ENCODE measurements at places on chromosomes 4 and X.
A peak's percentile ranks its signal among the peaks of the same experiment; 100 is the strongest.

DNA sequence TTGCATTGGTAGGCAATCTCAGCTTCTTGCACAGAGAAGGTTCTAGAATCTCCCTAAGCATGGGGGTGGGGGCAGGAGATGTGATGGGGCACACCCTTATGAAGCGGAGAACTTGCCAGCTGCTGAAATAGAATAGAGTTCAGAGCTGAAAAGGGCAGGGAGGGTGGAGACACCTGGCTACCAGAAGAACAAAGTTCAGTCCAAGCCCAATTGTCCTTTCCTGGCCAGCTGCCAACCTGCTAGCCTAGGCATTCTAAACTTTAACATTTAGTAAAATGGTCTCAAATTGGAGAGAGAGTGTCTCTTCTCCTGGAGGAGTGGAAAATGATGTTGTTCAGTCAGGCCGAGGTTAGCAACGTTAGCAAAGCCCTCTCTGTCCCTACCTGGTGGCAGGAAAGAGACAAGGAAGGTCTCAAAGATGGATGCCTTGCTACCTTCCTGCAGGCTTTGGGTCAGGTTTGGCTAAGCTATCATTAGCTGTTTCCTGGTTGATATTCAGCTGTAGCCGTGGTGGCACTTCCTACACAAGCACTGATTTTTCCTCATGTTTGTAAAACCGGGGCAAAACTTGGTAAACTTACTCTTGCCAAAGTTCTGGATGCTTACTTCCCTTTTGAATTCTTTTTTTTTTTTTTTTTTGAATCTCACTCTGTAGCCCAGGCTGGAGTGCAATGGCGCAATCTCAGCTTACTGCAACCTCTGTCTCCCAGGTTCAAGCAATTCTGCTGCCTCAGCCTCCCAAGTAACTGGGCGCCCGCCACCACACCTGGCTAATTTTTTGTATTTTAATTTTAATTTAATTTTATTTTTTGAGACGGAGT is 34.7 kb upstream of the NYX start:
- no peak overlapping the region for H3K4me3 ChIP-seq
- H3K27ac ChIP-seq = no peak overlapping the region
- H3K27me3 ChIP-seq = no peaks in the 10 kb centered on the region
- no peak for DNase-seq
- no peaks in the 10 kb centered on the region for H3K4me1 ChIP-seq

GRCh38 chr4:96063639-96064038 is 223.7 kb downstream of the PDHA2 start:
- H3K27me3 ChIP-seq = no peaks in the 10 kb centered on the region
- H3K27ac ChIP-seq = no peak overlapping the region
- no peak for DNase-seq
- no peaks in the 10 kb centered on the region for H3K36me3 ChIP-seq

- no peak overlapping the region for H3K27ac ChIP-seq
- peaks cover 16% of the 10 kb centered on the region for H3K36me3 ChIP-seq
- peaks cover 12% of the 10 kb centered on the region for H3K4me1 ChIP-seq
- DNase-seq = no peak
Observed at GRCh38 chr4:186228514-186228894, 1.2 kb downstream of the KLKB1 start.

- no peak overlapping the region for H3K27ac ChIP-seq
- no peak overlapping the region for H3K4me3 ChIP-seq
- peaks cover 4% of the 10 kb centered on the region for H3K4me1 ChIP-seq
- no peak for DNase-seq
- H3K36me3 ChIP-seq = peaks cover 16% of the 10 kb centered on the region
Observed at GRCh38 chr4:150418757-150419410, 163.1 kb upstream of the MAB21L2 start.

GRCh38 chrX:39975101-39975925 is 122.4 kb downstream of the BCOR start:
- H3K4me3 ChIP-seq = no peak overlapping the region
- peaks cover 4% of the 10 kb centered on the region for H3K36me3 ChIP-seq
- no peaks in the 10 kb centered on the region for H3K27me3 ChIP-seq
- DNase-seq = no peak
- no peak overlapping the region for H3K27ac ChIP-seq
- peaks cover 10% of the 10 kb centered on the region for H3K4me1 ChIP-seq

DNA sequence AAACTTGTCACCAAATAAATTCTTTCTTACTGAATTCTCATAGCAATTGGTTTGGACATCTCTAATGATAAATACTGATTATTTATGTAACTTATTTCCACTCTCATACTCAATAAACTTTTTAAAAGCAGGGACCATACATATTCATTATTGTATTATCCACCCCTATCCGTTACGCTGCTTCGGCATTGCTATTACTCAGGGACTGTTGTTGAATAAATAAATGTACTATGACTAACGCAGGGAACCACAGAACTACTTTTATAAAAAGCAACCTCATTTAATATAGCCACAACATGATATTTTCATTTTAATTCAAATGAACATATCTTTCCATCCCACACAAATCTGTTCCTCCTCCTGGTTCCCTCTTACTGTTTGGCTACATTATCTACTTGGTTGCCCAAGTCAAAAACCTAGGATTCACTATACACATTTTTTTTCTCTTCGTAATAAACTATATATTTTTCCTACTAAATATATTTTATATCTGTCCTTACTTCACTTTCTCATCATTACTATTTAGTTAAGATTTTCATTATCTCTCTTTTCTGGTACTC is 14.9 kb upstream of the ANKRD50 start:
- no peak overlapping the region for H3K4me3 ChIP-seq
- H3K27ac ChIP-seq = no peak overlapping the region
- no peaks in the 10 kb centered on the region for H3K36me3 ChIP-seq

- no peak overlapping the region for H3K4me3 ChIP-seq
- H3K4me1 ChIP-seq = no peaks in the 10 kb centered on the region
- DNase-seq = no peak
- no peak overlapping the region for H3K27ac ChIP-seq
- H3K36me3 ChIP-seq = no peaks in the 10 kb centered on the region
- H3K27me3 ChIP-seq = peaks cover 31% of the 10 kb centered on the region
Observed at GRCh38 chrX:151729056-151729725, 5.4 kb upstream of the CNGA2 start.

- DNase-seq = no peak
- peaks cover 6% of the 10 kb centered on the region for H3K27me3 ChIP-seq
- H3K4me1 ChIP-seq = peaks cover 30% of the 10 kb centered on the region
- H3K27ac ChIP-seq = no peak overlapping the region
- no peaks in the 10 kb centered on the region for H3K36me3 ChIP-seq
Observed at GRCh38 chrX:39725114-39725513, 372.6 kb downstream of the BCOR start.

DNA sequence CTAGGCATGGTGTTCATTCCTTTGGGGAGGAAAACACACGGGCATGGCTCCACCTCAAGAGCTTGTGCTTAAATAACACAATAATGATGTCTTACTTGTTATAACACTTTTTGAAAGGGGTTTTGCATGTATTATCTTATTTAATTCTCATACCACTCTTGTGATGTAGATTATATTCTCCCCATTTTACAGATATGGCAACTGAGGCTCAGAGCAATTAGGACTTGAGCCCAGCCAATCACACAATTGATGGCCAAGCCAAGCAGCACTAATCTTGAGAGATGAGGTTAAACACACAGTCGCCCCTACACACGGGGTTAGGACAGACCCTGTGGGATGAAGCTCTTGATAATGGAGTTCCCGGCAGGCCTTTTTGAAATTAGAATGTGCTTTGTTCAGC is 45.1 kb downstream of the BCORL1 start:
- no peak for DNase-seq
- no peaks in the 10 kb centered on the region for H3K27me3 ChIP-seq
- H3K4me3 ChIP-seq = no peak overlapping the region
- no peaks in the 10 kb centered on the region for H3K4me1 ChIP-seq
- peaks cover 41% of the 10 kb centered on the region for H3K36me3 ChIP-seq
- H3K27ac ChIP-seq = no peak overlapping the region

DNA sequence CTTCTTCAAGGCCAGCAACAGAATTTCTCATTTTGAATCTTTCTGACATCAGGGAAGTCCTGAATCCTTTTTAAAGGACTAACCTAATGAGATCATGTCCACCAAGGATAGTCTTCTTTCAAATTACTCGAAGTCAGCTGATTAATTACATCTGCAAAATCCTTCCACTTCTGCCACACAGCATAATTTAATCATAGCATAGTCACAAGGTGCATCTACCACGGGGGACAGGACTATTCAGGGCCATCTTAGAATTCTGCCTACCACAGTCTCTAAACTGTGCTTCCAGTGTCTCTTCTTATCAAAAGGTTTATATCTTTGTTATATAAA is 53.7 kb downstream of the ATP10D start:
- H3K27me3 ChIP-seq = no peaks in the 10 kb centered on the region
- H3K4me1 ChIP-seq = no peaks in the 10 kb centered on the region
- H3K36me3 ChIP-seq = peaks cover 41% of the 10 kb centered on the region
- no peak overlapping the region for H3K4me3 ChIP-seq

GRCh38 chr4:127307996-127308395 is 324.8 kb upstream of the INTU start:
- no peaks in the 10 kb centered on the region for H3K27me3 ChIP-seq
- no peak overlapping the region for H3K27ac ChIP-seq
- H3K4me1 ChIP-seq = no peaks in the 10 kb centered on the region
- no peak overlapping the region for H3K4me3 ChIP-seq
- no peak for DNase-seq
- no peaks in the 10 kb centered on the region for H3K36me3 ChIP-seq

DNA sequence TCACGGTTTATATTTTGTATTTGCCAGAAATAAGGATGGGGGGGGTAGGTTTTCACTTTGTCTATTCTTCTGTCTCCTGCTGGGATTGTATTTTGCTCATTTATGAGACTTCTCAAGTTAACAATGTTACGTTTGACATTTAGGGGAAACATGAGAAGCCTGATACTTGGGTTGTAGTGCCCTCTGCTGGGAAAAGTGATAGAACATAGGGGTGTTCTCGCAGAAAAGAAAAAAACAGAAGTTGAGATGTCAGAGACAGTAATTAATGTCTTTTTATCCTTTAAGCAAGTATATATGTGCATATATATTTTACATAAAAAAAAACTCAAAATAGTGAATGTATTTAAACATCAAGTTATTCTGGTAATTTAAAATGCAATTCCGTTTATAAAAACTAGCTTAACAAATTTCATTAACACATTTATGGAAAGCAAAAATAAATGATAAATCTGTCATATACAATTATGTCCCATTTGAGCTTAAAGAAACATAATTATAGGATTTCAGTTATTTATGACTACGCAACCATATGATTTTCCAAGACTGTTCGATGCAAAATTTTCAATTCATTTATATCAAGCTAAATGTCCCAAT is 46.0 kb upstream of the TMPRSS11F start:
- DNase-seq = peak; percentile 49
- H3K4me3 ChIP-seq = no peak overlapping the region
- H3K4me1 ChIP-seq = peaks cover 14% of the 10 kb centered on the region
- H3K27me3 ChIP-seq = no peaks in the 10 kb centered on the region
- H3K27ac ChIP-seq = no peak overlapping the region
- peaks cover 9% of the 10 kb centered on the region for H3K36me3 ChIP-seq

DNA sequence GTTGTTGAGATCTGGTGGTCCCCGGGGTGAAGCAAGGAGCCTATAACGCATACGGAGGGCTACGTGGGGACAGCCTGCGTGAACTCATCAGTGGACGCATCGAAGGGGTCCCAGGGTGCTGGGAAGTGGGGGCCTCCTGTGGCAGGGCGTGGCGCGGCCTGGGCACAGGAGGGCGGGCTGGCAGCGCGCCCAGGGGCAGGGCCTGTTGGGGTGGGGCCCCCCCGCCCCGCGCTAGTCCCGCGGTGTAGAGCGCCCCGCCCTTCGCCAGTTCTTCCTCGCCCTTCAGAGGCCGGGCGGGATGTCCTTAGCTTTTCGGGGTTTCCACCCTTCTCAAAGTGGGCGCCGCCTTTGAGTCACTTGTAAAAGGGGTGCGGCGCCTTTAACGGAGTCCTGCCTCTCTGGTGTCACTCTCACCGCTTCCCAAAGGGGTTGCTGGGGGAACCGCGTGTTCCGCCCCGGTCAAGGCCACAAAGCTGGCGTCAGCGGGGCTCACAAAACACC is 632 bp downstream of the PLP2 start:
- peaks cover 20% of the 10 kb centered on the region for H3K36me3 ChIP-seq
- H3K4me1 ChIP-seq = peaks cover 12% of the 10 kb centered on the region
- peak overlapping the region; percentile 53 for H3K27ac ChIP-seq
- H3K27me3 ChIP-seq = peaks cover 10% of the 10 kb centered on the region
- H3K4me3 ChIP-seq = peak overlapping the region; percentile 73
- DNase-seq = no peak

- DNase-seq = no peak
- H3K27me3 ChIP-seq = peaks cover 2% of the 10 kb centered on the region
- no peak overlapping the region for H3K4me3 ChIP-seq
- no peak overlapping the region for H3K27ac ChIP-seq
Observed at GRCh38 chrX:113019958-113020357, 179.3 kb upstream of the AMOT start.

DNA sequence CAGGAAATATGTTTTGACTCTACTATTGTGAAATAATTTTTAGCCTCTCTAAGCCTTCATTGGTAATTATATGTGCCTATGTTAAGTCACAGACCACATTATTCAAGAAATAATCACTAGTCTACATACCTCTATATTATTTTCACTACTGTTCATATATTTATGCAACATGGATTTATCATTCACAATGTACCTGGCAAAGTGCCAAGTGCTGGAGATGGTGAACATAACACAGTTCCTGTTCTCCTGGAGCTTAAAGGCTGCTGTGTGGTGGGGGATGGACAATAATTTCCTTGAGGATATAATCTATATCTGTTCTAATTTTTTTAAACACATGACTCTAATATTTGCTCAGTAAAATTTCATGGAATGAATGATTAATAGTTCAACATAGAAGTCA is 527.7 kb upstream of the CXorf51A start:
- H3K27me3 ChIP-seq = no peaks in the 10 kb centered on the region
- no peak overlapping the region for H3K4me3 ChIP-seq
- no peak for DNase-seq
- H3K4me1 ChIP-seq = no peaks in the 10 kb centered on the region

- no peak overlapping the region for H3K4me3 ChIP-seq
- peaks cover 7% of the 10 kb centered on the region for H3K4me1 ChIP-seq
- DNase-seq = no peak
Observed at GRCh38 chrX:97936296-97936695, 1052.6 kb downstream of the RPA4 start.

GRCh38 chrX:8067754-8068462 is 103.2 kb downstream of the VCX2 start:
- no peaks in the 10 kb centered on the region for H3K27me3 ChIP-seq
- no peaks in the 10 kb centered on the region for H3K36me3 ChIP-seq
- no peak for DNase-seq
- no peak overlapping the region for H3K4me3 ChIP-seq
